ENCODE measurements at places on chromosomes 2 and 18. TPM values are rescaled to one million over a fixed set of nuclear protein-coding genes. Genes with fewer than 3 reads are reported as not detected.

ICA1L gene
- 1.4 TPM for total RNA-seq

EVA1A gene
- 11.9 TPM for total RNA-seq

MEP1B gene
- total RNA-seq: 0.07 TPM

AQP12A gene
- not detected for total RNA-seq

GRB14 gene
- total RNA-seq: 6.5 TPM

LIMS3 gene
- not detected for total RNA-seq

Data from A549 treated with CORT108297 at 1 μM for 4 hours (cell line).